ENCODE measurements at places on chromosomes 1 and 21. TPM values are rescaled to one million over a fixed set of nuclear protein-coding genes. Genes with fewer than 3 reads are reported as not detected.

Gene OR2T34
- not detected for total RNA-seq

Gene FCGR1A
- total RNA-seq = not detected

Gene LCE3E
- total RNA-seq = not detected

Gene HMCN1
- total RNA-seq = 0.17 TPM

Gene OR2L3
- not detected for total RNA-seq

Gene NLRP3
- total RNA-seq = 9.9 TPM

Gene UTS2
- total RNA-seq = not detected

Gene S100A16
- total RNA-seq = 406 TPM
